ENCODE measurements at places on chromosomes 5 and 9. TPM values are rescaled to one million over a fixed set of nuclear protein-coding genes. Genes with fewer than 3 reads are reported as not detected.

DNA sequence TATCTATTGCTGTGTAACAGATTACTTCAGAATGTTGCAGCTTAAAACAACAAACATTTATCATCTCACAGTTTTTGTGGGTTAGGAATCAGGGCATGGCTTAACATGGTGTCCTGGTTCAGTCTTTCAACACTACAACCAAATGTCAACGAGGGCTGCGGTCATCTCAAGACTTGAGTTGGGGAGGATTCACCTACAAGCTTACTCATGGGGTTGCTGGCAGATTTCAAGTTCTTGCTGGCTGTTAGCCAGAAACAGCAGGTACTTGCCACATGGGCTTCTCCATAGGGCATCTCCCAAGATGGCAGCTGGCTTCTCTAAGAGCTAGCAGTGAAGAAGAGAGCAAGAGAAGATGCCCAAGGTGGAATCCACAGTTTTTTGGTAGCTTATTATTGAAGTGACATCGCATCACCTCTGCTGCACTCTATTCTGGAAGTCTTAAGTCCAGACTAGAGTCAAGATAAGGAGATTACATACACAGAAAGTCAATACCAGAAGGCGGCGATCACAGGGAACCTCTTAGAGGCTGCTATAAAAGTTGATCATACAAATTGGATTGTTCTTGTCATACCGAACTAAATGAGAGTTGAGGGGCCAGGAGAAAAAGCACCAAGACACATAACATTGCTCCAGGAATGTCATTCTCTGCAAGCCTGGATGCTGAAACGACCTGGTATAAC lies 42.2 kb downstream of the C9orf153 start:
- DNase-seq, result no peak

GRCh38 chr5:172074896-172075295 lies 68.5 kb upstream of the FBXW11 start:
- no peak for DNase-seq

- DNase-seq, result no peak
Measured at GRCh38 chr9:133768859-133769510, 30.8 kb upstream of the SARDH start.

DNA sequence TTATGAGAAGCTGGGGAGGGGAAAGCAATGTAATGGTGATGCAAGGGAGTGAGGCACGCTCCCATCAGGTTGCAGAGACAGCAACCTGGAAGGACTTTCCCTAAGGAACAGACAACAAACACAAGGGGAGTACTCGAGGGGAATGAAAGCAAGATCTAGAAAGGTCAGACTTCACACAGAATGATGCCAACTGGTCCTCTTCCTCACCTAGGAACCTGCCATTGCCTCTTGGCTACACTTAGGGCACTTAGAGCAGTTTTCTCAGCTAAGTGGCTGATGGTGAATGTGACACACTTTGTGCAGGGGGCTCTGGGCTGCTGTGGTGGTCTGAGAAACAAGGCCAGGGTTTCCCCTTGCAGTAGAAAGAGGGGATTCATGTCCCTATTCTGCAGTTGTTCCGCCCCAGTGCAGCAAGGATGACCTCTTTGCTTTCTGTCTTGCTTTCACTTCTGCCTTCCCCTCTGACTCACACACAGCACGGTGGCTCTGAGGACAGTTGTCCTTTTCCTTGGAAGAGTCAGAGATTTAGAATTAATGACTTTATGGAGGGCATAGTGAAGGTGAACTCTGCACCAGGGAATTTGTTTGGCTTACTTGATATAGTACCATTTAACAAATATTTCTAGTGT lies 394.0 kb upstream of the KLF4 start:
- DNase-seq, result no peak

DNA sequence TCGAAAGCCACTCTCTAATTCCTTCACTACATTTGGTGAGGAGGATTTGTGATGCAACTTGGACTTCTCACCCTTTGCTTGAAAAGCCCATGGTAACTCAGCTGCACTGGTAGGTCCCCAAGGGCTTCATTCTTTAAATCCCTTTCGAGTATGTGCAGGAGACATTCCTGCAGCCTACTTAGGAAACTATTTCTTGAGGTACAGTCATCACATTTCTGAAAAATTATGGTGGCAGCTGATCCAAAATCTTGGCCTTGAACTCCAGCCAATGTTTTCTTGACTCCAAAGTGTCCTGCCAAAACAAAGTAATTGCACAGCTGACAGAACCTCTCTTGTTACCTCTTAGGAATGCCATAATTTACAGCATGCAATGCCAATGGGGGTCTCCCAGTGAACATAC lies 99.7 kb downstream of the NPR3 start:
- DNase-seq, result no peak

The FAT2 gene
- 3.6 TPM for total RNA-seq

GRCh38 chr5:53006911-53007890 lies 18.0 kb downstream of the ITGA2 start:
- peak; percentile 63 for DNase-seq

DNA sequence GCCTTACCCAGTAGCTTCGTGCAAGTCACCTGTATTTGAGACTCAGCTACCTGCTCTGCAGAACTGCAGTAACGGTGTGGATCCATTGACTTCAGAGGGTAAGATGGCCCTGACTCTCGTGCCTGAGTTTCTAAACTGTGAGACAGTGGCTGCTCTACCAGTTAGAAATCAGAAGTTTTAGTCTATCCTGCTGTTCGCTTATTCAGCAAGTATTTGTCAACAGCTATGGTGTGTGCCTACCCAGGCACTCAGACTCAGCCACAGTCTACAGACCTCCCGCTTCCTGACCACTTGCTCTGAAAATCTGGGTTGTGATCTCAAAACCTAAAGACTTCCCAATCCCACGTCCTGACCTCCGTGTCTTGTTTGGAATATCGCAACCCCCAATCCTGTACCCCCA lies 13.5 kb downstream of the AQP3 start:
- no peak for DNase-seq

DNA sequence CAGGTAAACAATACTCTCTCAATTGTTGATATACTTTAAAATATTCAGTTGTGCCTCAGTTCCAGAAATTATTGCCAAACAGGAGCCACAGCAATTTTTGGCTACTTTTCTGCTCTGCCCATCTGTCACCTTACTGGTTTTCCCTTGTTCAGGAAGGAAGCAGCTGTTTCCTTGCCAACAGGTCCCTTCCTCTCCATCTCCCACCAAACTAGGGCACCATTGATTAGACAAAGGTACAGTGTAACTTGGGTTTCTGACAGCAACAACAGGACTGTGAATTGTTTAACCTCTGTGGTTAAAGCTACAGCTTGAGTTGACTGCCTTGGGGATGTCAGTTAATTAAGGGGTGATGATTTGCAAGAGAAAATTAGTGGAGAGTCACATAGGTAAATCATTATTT lies 76.9 kb downstream of the PIP5K1B start:
- no peak for DNase-seq

The PROB1 gene
- 2.4 TPM for total RNA-seq

The CAMK4 gene
- total RNA-seq, result 12.0 TPM

- DNase-seq, result no peak
Measured at GRCh38 chr9:14300040-14300439, 13.9 kb downstream of the NFIB start.

The PIGO gene
- total RNA-seq, result 3.9 TPM

GRCh38 chr9:113919382-113919781 lies 43.3 kb downstream of the ZNF618 start:
- no peak for DNase-seq

The CCDC171 gene
- total RNA-seq, result 61.4 TPM

DNA sequence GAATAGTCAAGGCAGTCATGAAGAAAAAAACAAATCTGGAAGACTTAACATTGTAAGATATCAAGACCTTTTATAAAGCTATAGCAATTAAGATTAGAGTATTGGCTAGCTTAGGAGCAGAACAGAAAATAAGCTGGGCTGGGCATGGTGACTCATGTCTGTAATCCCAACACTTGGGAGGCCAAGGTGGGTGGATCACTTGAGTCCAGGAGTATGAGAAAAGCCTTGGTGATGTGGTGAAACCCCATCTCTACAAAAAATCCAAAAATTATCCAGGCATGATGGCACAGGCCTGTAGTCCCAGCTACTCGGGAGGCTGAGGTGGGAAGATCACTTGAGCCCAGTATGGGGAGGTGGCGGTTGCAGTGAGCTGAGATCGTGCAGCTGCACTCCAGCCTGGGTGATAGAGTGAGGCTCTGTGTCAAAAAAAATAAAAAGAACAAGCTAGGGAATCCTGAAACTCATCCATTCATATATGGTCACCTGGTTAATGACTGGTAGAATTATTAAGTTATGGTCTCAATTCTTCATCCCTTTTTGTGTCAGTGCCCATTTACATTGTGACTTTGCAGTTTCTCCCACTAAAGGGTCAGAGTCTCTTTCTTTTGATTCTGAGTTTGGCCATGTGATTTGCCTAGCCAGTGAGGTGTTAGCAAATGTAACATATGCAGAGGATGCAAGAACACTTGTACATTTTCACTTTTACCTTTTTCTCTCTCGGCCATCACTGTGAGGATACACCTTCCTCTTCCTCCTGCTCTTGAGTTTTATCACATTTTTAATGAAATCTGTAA lies 144.6 kb upstream of the SGCD start:
- DNase-seq, result no peak

DNA sequence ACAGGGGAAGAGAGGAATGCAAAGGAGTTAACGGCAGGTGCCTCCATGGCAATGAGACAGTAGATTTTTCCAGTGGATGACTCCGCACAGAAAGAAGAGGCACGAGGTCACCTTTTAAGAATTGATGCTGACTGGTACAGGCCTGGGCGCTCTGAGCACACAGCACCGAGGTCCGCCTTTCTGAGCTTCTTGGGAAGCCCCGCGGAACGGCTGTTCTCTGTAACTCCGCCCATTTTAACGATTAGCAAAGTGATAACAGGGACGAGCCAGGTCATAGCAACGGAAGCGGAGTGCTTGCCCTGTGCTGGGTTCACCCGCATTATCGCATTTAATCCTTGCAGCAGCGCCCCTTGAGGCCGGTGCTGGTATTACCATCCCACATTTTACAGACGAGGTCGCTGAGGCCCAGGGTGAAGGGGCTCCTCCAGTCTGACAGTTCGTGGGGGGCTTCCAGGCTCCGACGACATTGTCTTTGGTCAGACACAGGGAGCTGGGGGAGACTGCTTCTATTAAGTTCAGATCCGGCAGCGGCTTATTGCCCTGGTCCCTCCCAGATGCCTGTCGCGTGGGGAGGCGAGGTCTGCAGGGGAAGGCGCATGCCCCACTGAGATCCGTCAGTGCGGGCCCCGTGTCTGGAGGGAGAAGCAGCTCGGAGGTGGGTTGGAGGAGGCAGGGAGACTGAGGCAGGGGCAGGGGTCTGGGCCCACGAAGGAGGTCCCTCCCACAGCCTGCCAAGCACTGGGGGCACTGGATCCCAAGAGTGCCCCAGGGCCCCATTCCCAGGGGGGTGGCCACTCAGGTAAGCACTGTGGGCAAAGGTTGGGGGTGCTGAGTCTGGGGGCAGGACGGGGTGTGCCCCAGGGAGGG lies 22.3 kb upstream of the HMCN2 start:
- peak; percentile 57 for DNase-seq

DNA sequence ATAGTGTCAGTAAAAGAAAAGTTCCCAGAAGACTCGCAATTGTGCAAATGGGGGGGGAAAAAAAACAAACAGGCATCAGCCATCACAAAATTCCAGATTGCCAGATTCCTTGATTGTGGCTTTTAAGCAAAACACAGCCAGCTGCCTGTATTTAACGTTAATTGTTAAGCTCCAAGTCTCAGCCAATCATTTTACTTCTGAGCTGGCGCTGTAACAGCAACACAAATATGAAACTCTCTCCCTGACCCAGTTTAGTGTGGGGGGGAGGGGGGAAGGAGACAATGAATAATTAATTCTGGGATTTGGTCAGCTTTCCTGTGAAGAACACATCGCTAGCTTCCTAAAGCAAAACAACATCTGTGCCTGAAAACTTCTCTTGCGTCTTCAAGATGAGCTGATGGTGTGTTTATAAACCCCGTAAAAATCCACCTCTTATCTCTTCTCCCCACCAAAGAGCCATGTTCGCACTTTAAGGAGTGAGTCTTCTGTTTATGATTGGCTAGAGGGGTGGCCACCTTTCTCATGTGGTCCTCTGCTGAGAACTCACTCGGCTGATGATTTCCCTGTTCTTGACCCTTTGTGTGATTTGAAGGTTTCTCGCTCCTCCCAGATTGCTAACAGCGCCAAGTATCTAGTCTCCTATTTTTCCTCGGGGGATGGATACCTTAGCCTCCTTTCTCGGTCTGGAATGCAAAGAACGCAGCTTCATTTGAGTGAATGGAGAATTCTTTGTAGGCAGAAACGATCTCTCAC lies 160.2 kb upstream of the DAPK1 start:
- peak; percentile 81 for DNase-seq

DNA sequence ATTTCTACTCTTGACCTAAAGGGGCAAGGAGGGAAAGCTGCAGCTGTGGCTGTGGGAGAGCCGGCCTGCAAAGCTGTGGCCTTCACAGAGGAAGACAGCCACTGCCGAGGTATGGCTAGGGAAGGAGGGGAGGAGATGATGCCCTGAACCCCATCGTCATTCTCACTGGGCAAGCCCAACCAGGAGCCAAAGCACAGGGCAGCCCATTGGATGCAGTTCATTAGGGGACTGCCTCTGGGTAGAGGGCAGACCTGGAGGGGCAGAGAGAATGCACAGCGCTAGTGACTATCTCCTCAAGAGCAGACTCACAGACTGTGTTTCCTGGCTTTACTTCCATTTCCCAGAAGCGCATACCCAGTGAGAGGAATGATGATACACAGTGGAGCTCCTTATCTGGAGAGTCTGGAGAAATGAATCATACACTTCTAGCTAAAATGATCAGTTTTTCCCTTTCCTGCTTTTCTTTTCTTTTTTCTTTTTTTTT lies 47.2 kb upstream of the TTC23L start:
- DNase-seq, result peak; percentile 90

The ADGRV1 gene
- total RNA-seq, result 15.4 TPM

GRCh38 chr5:154300207-154300883 lies 109.8 kb downstream of the GALNT10 start:
- no peak for DNase-seq

DNA sequence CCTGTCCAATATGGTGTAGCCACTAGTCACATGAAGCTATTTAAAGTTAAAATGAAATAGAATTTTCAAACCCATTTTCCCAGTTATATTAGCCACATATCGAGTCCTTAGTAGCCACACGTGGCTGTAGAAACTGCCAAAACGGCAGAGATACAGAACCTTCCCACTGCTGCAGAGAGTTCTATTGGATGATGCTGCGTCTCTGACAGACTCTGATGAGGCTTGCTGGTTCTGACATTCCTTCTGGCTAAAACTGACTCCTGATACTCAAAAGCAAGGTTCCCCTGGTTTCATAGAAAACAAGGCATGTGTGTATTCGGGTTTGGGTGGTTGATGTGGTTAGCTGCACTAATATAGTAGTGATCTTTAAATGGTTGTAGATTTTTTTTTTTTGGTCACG lies 91.5 kb downstream of the TLE4 start:
- DNase-seq, result no peak
